Spleen (tissue), 13 donors: ENCODE measurements at places on chromosomes 7 and 10. TPM values are rescaled to one million over a fixed set of nuclear protein-coding genes. Genes with fewer than 3 reads are reported as not detected.

Gene PLAU
- polyA plus RNA-seq, result 18.3 TPM

Gene DENND2A
- polyA plus RNA-seq, result 7.7 TPM

Gene CPED1
- polyA plus RNA-seq, result 3.0 TPM

- H3K4me3 ChIP-seq, result no peak overlapping the region
- H3K27ac ChIP-seq, result no peak overlapping the region
- no peak for DNase-seq
- peaks cover 12% of the 10 kb centered on the region for H3K4me1 ChIP-seq
Observed at GRCh38 chr10:110746254-110746826, 102.2 kb downstream of the RBM20 start.

DNA sequence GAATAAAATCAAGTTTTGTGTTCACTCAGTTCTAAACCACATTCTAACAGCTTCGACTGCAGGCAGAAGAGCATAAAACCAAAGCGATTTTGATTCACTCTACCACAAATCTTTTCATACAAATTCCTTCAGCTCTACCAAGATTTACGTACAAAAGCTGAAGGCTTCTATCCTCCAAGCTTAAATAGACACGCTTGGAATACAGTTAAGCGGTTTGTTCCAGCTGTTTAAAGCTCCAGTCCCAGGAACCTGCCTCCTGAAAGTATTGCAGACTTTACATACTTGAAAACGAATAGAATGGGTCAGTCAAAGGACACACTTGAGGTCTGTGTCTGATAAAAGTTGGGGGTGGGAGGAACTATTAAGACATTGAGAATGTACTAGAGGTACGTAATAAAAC lies 102.9 kb downstream of the MPP7 start:
- H3K27me3 ChIP-seq, result no peaks in the 10 kb centered on the region
- DNase-seq, result no peak
- H3K27ac ChIP-seq, result no peak overlapping the region
- H3K4me3 ChIP-seq, result no peak overlapping the region
- no peaks in the 10 kb centered on the region for H3K4me1 ChIP-seq
